ENCODE measurements at places on chromosomes 11 and 22.

GRCh38 chr11:8260202-8260966, 3.3 kb downstream of the LMO1 start:
- DNase-seq = no peak

DNA sequence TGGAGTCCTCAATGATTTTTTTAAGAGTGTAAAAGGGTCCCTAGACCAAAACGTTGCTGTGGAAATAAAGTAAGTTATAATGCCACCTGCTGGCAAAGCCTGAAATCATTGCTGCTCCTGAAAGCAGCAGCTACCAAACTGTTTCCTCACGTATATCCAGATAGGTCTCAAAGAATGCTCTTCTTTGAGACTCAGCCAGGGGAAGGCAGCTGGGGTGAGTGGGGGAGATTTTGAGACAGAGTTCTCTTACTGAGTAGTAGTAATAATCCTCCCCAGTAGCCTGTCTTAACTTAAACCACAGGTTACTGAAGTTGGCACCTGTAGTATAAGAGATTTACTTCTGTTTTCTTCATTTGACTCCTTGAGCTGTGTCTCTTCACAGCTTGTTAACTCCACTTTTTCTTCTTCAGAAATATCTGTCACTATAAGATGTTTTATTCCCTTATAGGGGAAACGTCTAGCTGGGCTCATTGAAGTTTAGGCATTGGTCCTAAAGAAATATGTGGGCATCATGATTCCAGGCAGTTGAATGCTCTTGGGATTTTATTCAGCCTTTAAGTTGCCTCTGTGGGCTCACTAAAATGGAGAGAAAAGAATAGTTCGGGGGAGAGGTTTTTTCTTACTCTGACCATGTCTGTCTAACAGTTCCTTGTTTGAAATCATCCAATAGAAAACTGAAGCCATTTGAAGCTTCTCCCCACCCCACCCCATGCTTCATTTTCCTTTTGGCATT, 77.9 kb downstream of the BTBD10 start:
- peak; percentile 1 for DNase-seq

GRCh38 chr22:27990451-27990840, 71.4 kb upstream of the PITPNB start:
- no peak for DNase-seq

DNA sequence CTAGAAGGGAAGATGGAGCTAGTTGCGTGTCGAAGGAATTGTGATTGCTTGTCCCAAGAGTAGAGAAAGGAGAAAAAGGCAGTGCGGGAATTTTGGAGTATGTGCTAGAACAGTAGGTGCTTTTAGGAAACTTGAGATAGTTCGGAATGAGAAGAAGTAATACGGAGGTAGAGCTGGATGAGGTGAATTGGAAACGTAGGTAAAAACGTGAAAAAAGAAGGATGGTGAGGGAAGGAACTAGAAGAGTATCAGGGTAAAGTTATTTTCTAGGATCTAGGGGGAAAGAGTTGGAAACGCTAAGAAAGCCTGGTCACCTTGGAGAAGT, 1.4 kb downstream of the CEP57 start:
- DNase-seq = no peak

DNA sequence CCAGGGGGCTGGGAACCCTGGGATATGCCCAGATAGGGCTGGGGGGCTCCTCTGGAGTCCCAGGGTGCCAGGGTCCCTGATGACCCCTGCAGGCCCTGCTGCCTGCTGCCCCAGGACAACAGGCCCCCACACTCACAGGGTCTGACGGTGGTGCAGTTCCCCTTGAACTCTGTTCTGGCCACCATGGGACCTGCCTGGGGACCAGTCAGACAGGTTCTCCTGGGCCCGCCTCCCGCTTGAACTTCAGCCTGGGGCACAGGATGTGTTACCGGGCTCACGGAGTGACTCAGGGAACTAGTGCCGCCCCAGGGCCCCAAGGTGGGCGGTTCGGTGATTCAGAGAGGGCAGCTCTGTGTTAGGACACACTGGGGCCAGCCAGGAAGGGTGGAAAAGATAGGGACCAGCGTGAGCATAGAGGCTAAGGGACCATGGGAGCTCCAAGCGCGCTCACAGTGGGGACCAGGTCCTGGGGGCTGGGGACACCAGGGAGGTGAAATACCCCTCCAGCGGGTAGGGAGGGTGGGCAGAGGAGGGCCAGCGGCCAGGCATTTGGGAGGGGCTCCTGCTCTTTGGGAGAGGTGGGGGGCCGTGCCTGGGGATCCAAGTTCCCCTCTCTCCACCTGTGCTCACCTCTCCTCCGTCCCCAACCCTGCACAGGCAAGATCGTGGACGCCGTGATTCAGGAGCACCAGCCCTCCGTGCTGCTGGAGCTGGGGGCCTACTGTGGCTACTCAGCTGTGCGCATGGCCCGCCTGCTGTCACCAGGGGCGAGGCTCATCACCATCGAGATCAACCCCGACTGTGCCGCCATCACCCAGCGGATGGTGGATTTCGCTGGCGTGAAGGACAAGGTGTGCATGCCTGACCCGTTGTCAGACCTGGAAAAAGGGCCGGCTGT, 21.5 kb upstream of the TXNRD2 start:
- DNase-seq = peak; percentile 79

DNA sequence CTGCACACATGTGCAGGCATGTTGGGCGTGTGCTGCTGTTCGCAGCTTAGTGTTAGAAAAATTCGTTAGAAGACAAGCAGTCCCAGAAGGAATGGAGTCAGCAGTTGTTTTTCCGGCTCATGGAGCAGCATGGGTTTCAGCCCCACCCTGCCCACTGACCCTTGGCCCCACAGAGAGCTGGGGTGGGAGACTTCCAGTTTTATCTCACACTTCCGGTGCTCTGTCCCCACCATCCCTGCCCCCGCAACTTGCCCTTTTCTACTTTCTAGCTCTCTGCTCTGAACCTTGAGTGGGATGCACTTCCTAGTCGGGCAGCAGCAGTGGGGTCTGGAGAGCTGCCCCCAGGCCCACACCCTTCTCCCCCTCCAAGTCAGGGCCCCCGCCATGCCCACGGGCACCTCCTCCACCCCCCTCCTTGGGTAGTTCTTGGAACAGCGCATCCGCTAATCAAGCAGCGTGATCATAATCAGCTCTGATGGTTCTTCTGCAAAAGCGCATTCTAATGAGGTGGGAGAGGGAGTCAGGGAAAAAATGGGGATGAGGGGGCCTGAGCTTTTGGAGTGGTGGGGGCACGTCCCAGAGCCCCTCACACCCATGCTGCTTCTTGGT, 184.4 kb downstream of the CEP164 start:
- DNase-seq = no peak

GRCh38 chr11:62770778-62771143, 435 bp upstream of the TAF6L start:
- DNase-seq = peak; percentile 32

DNA sequence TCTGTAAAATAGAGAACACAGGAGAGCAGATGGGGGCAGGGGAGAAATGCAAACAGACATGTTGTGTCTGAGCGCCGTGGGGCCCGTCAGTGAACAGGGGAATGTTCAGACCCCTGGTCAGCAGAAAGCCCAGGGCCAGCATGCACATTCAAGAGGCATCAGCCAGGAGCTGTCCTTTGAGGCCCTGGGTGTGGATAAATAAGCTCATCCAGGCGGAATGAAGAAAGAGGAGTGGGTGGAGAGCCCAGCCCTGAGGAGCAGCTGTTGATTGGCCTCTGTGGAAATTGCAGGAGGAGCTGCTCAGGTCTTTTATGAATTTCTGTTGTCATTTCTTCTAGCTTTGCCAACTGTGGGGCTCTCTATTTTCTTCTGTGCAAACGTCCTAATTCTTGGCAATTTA, 49.7 kb upstream of the CECR2 start:
- no peak for DNase-seq

DNA sequence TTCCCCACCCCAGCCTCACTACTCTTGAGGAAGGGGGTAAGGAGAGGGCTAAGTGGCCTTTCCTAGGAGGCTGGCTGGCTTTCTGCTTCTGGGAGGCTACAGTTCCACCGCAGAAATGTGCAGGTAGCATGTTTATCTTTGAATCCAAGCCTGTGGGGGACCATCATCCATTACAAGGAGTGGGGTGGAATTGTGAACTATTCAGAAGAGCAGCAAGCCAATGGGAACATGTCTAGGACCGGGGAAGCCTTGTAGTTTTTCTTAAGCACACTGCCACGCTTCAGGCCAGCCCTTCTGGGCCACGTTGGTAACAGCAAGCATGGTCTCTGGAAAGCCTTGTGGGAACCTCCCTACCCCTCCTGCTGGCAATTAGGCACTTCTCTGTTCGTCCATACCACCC, 100.3 kb downstream of the AMOTL1 start:
- no peak for DNase-seq

DNA sequence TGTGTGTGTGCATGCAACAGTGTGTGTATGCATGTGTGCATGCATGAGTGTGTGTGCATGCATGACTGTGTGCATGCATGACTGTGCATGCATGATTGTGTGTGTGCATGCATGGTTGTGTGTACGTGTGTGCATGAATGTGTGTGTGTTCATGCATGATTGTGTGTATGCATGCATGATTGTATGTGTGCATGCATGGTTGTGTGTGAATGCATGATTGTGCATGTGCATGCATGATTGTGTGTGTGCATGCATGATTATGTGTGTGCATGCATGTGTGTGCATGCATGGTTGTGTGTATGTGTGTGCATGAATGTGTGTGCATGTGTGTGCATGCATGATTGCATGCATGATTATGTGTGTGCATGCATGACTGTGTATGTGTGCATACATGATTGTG, 1052.0 kb downstream of the TBC1D22A start:
- DNase-seq = no peak

DNA sequence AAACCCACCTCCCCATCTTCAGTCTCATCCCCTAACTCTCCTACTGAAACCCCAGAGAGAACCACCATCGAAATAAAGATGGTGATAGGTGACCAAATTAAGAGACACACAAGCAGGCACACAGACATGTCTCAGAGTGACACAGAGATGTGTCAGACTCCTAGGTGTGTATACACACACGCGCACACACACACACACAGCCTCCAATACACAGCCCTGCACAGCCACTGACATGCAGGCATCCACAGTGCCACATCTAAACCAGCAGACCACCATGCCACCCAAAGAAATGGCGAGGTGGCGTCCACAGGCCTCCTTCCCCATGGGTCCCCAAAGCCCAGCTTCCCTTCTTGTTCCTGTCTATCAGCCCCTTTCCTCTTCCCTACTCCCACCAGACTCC, 27.4 kb downstream of the NRXN2 start:
- no peak for DNase-seq

DNA sequence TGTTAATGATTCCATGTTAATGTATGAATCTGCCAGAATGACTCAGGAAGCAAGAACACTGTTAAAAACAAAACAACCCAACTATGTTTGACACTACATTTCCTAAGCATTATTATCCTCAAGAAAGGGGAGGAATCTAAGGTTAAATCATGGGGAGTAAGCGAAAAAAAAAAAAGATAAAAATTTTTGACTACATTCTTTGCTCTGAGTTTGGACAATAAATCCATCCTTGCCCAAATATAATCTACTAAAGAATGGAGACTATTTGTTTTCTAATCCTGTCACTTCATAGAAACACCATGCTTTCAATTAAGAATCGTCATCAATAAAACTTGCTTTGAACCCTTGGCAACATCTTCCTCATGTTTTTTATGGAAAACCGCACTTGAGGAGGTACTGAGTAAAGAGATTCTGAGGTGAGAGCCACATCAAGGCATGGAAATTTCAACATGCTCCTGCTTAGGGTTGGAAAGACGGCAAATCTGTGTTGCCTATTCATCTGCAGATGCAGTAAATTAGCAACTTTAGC, 9.7 kb downstream of the MAML2 start:
- no peak for DNase-seq

DNA sequence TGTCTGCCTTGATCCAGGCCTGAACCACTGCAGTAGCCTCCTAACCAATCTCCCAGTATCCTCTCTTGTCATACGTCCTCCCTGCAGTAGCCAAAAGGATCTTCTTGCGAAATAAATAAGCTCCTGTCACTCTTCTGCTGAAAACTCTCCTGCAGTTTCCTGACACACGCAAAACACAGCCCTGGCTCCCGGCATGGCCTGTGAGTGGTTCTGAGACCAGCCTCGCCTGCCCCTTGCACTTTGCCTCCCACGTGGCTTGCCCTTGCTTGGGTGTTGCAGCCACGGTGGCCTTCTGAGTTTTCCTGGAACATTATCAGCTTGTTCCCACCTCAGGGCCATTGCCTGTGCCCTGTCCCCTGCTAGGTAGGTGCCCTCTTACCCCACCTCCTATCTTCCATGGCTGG, 7.2 kb downstream of the ZC3H7B start:
- DNase-seq = no peak

DNA sequence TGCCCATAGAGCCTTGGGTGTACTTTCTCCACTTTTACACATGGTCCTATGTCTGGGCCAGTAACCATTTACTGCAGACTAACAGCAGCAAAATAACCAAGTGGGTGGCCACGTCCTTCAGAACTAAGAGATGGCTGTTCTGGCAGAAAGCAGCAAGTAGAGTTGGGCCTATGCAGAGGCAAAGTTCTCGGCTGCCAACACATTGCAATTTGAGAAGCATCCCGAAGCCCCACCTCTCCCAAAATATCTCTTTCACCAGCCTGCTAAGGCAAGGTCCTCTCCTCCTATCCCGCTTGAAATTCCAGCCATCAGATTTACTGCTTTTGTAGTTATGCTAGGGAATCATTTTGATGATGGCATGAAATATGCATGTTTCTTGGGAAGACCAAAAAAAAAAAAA, 118.5 kb upstream of the APOA1 start:
- DNase-seq = no peak

DNA sequence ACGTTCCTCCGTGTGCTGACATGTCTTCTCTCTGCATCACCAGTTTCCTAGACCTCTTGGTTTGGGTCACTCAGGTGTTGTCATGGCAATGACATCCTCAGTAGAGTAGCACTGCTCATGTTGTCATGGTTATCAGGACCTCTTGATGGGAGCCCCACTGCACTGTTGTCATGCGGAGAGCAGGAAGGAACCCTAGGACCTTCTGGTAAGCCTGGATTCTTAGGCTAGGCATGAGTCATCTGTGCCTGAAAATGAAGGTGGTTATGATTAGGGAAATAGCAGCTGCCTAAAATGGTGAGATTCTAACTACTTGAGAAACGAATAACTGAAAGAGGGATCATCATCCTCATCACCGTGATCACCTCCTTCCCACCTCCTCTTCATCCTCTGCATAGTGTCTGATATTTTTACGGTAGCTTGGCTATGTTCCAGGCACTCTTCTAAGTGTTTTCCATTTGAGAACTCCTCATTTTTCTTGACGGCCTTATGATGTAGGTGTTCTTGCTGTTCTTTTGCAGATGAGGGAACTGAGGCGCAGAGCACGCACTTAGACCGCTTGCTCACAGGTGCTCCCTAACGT, 858.4 kb downstream of the NTM start:
- DNase-seq = no peak

DNA sequence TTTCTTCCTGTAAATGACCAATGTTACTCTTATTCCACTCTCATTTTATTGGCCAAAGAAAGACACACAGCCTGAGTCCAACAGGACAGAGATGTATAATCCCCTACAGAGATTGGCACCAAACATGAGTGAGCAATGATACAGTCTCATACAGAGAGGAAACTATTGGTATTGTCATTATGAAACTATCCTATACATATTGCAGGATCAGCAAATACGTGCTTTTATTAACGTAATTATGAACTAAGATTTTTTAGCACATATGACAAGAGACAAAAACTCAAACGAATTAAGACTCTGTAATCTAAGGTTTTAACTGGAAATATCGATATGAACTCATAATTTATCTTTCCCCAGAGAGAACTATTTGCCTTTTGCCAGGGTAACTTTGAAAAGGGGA, 99.3 kb upstream of the LDLRAD3 start:
- no peak for DNase-seq
